ENCODE measurements at places on chromosomes 6 and 20.

DNA sequence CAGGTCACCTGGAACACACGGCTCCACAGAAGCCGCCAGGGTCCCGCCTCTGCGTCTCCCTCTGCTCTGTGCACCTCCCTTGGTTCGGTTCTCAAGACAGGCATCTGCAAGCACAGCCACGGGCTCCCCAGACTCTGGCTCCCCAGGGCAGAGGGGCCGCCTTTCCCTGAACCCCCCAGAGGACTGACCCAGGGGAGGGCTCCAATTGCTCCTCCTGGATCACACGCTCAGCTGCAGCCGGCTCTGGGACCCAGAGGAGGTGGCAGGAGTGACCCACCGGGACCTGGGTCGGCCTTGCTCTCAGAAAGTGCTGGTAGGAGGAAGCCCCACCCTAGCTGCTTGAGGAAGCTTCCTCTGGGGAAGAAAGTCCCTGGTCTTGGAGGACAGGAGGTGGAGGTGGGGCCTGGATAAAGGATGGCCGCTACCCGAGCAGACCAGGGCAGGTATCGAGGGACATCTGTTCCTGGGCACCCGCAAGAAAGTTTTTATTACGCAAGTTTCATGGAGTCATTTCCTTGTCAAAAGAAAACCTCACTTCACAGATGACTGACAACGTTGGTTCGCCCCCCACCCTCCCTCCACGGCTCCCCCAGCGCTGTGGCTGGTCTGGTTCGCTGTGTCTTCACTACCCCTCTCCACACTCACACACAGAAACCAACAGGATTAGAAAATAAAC lies 103.9 kb upstream of the AFDN start:
- no peak for DNase-seq

DNA sequence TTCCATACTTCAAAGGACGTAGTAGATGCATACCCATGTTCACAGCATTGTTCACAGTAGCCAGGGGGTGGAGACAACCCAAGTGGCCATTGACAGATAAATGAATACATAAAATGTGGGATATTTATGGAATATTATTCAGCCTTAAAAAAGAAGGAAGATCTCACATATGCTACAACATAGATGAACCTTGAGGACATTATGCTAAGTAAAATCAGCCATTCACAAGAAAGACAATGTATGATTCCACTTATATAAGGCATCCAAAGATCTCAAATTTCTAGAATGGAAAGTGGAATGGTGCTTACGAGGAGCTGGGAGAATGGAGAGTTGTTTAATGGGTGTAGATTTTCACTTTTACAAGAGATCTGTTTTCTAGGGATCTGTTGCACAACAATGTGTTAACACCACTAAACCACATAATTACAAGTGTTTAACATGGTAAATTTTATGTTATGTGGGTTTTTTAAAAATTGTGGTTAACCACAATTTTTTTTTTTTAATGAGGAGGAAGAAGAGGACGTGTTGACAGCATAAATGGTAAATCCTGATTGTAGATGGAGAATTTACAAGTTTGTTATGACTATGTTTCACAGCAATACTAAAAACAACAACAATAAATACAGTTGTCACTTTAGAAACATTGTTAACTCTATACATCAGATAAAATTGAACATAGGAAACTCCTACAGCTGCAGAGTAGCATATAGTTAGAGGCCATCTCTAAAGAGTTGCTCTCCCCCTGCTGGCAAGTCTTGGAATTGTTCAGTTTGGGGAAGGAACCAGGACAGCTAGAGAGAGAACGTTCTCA lies 41.6 kb downstream of the CCN2 start:
- DNase-seq, result peak; percentile 61

DNA sequence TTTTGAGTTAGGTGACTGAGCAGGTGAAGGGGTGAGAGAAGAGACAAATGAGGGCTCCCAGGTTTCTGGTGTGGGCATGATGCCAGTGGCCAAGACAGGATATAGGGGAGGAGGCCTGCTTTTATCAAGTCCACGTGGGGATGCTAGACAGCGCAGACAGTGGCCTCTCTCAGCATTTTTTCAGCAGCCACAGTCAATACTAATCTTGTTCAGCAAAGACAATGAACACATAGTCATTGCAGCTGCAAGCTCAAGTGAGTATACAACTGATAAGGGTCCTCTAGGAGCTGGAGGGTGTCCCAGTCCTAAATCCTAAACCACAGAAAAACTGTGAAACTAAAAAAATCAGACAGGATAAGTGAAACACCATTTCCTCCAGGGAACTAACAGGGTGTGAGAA lies 48.6 kb downstream of the UQCC1 start:
- no peak for DNase-seq

DNA sequence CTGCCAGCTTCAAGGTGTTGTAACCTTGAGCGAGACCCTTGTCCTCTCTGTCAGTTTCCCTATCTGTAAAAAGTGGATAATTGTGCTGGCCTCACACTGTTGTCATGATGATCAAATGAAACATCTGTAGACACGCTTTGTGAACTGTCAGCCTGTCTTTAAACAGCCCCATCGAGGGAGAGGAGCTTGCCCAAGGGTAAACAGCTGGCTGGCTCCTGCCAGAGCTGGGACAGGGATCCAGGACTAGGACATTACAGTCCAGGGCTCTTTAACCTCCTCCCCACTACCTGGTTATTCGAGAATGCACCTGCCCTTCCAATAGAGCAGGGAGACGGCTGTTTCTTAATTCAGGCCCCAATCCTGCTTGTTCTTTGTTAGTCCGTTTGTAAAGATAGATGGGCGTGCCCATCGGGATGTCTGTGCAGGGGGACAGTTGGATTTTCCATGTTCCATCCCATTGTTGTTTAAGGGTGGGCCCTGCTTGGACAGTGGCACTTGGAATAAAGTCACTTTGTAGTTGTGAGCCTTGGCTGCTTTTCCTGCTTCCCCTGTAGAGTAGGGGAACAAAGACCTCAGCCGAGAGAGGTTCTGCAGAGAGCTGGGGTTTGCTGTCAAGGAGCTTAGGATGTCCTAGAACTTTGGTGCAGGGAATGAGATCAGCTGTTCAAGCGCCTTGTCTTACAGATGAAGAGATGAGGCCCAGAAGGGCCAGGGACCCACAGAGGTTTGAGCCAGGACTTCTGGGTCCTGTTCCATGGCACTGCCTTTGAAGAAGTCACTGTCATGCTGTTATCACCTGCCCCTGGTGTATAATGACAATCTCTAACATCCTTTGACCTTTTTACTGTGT lies 77.9 kb upstream of the MYL9 start:
- no peak for DNase-seq

GRCh38 chr6:100447900-100448748 lies 16.6 kb downstream of the SIM1 start:
- DNase-seq, result no peak

DNA sequence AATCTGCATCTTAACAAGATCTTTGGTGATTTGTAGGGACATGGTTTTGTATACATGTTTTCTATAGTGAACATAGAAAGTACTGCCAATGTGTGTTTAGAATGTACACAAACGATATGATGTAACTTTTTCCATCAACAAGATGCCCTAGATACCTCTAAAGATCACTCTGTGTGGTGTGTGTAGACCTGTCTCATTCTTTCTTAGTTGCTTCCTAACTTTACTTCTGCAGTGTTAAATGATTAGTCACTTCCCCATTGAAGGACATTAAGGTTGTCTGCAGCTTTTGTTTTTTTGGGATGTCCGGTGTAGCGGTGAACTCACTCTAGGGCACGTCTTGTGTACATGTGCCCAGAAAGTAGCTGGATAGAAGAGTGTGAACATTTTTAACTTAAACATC lies 35.9 kb downstream of the CDYL start:
- no peak for DNase-seq

DNA sequence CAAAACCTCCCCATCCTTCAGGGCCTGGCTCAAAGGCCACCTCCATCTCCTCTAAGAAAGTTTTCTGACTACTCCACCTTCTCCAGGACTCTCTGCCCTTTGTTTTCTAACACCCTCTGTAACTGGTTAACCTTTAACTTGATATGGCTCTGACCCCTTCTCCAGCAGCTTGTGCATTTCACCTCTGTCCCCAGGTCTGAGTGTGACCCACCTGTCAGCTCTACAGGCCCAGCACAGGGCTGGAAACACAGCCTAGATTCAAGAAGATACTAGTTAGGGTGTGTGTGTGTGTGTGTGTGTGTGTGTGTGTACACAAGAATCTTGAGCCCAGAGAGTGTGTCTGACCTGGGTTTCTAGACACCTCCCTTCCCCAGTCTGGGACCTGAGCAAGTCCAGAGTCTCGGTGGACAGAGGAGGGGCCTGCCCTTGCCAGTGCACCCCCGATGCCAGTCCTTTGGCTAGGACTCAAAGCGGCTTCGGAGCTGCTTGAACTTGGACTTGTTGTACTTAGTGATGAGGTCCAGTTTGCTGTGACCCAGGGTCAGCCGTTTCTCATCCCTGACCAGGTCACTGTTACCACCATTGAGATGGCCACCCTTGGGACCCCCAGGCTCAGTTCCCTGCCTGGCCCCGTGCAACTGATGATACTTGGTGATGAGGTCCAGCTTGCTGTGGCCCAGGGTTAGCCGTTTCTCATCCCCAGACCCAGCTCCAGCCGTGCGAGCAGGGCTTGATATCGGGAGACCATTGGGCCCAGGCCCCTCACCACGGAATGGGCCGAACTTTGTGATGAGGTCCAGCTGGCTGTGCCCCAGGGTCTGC lies 1.7 kb upstream of the EIF6 start:
- DNase-seq, result no peak

DNA sequence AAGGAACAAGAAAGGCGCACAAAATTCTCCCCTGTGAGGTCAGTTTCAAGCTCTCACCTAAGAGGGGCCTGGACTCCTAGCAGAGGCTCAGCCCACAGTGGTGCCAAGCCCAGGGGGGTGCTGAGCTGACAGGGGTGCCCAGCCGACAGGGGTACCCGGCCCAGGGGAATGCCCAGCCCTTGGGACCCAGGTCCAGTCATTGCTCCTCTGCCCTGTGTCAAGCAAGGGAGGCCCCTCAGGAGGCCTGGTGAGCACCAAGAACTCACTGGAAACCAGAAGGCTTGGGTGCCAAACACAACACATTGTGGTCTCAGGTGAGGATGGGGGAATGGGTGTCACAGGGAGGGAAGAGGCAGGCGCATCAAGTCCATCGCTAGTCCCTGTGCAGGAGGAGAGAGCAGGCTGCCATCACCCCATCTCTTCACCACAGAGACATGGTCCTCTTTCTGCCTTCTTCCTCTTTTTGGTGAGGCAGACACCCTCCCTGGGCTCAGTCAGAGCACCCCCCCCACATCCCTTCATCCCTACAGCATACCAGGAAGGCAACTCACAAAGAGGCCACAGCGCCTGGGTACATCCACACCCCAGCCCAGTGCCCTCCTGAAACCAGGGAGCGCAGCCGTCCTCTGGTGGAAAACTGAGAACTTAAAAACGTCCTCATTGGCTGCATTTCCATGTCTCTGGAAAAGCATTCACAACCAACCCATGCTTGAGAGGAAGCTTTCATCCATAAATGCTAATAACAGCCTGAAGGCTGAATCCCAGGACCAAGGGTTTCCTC lies 111.3 kb downstream of the BANF2 start:
- DNase-seq, result peak; percentile 3

- DNase-seq, result no peak
These were observed 461.0 kb upstream of the JARID2 start for GRCh38 chr6:14784596-14785492.

GRCh38 chr20:58071298-58071697 lies 157.2 kb downstream of the ANKRD60 start:
- no peak for DNase-seq

DNA sequence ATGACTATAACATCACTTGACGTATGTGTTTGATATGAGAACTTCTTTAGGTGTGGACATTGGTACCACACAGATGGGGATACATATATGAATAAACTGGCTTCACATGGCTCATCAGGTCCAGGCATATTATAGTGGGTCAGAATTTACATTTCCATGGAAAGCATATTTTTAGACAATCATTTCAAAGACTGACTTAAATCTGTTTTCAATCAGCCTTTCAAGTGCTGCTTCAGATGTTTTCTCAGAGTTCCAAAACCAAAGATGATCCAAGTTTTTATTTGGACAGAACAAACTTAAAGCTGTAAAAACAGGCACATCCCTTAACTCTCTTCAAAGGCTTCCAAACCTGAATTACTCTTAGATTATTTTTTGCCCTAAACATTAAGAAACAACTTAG lies 88.1 kb downstream of the PRSS35 start:
- no peak for DNase-seq
